ENCODE measurements at places on chromosomes 2 and 18.
A peak's percentile ranks its signal among the peaks of the same experiment; 100 is the strongest.

DNA sequence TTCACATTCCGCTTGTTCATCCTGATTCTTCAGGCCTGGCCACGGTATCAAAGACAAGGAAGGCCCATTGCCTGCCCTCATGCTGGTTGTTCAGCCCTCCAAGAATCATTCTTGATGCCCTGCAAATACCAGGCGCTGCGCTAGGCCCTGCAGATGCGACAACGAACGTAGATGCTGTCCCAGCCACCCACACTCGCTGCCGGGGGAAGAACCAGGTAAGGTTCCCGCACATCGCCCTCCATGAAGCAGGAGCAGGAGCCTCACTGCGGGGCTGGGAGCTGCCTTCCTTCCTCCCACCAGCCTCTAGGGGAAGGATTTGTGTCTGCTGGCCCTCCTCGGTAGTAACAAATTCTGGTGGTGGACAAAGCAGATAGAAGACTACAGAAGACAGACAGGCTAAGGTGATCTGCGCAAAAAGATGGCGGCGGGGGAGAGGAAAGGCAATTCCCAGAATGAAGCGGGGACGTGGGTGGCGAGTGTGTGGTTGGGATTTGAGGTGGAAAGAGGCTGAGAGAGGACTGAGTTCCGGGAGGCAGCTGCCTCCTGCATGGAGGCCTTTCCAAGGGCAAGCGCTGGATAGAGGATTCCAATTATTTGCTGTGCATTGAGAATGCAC is 19.8 kb upstream of the GPR55 start:
- no peak for DNase-seq

DNA sequence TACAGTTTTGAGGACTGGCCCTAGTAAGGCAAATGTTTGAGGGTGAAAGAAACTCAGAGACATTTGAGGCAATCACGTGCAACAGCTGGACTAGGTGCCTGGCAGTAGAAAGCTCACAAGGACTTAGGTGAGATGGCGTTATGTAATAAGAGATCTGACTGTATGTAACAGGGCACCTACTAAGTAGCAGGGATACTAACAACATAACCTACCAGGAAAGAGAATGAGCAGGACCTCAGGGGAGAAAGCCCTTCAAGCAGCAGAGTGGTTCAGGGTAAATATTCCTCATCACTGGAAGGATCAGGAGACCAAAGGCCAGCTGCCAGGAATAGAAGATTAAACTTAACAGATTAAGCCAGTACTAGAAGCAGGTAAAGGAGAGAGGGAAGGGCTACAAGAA is 53.4 kb downstream of the ARHGAP15 start:
- DNase-seq, result no peak

DNA sequence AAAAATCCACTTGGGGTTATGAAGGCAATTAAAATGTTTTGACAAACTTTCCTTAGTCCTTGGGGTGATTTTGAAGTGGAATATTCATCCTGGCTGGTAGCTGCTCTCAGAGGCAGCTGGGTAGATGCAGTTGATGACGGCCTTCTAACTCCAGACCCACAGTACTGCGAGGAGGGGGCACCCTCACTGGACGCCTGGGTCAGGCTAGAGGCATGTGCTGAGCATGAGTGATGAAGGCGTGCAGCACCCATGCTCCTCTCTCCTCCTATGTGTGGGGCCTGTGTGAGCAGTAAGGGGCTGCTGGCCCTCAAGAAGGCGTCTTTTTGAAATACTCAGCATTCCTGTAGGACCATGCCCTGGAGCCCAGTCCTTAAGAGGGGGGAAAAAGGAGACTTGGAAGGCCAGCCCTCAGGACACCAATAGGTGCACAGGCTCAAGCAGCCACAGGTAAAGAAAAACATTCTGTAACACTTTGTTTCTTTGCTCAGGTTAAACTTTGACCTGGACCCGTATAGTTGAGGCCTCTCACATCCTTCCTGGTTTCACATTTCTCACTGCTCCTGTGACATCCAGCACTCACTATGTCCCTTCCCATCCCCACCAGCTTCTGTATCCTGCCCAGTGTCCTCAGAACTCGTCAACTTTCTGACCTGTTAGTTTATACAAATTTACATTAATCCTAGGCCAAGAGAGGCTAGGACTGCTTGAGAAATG is 64.4 kb downstream of the CD8B2 start:
- no peak for DNase-seq

DNA sequence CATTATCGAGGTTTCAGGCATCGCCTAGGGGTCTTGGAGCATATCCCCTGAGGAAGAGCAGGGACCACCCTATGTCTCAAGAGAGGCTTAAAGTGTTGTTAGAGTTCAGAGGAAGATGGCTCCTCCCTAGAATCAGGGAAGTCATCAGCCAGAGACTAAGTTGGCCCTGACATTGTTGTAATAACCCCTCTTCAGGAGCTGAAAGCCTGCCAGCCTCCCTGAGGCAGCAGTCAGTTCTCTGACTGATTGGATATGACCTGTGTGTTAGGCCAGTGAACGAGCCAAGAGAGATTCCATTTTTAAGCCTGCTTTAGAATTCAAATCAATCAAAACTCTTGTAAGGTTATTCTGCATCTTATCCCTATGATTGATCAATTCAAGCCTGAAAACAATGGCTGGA is 34.9 kb downstream of the ARHGAP28 start:
- DNase-seq, result no peak

- peak; percentile 5 for DNase-seq
Observed at GRCh38 chr18:65661391-65661790, 89.4 kb upstream of the CDH7 start.

Measured in DMS 273 treated with DMSO at 0.1 percent for 48 hours (cell line).